Endothelial cell of umbilical vein (primary cell): ENCODE measurements at places on chromosomes 7 and 10.

GRCh38 chr7:101099969-101100781, 14.9 kb downstream of the TRIM56 start:
- peak; percentile 97 for DNase-seq

- DNase-seq = no peak
These were observed 2.3 kb downstream of the ZNF282 start for GRCh38 chr7:149197675-149198074.

GRCh38 chr10:111129363-111129762, 52.5 kb downstream of the ADRA2A start:
- DNase-seq = no peak

- no peak for DNase-seq
These were observed 684.9 kb upstream of the CELF2 start for GRCh38 chr10:10332786-10333185.

DNA sequence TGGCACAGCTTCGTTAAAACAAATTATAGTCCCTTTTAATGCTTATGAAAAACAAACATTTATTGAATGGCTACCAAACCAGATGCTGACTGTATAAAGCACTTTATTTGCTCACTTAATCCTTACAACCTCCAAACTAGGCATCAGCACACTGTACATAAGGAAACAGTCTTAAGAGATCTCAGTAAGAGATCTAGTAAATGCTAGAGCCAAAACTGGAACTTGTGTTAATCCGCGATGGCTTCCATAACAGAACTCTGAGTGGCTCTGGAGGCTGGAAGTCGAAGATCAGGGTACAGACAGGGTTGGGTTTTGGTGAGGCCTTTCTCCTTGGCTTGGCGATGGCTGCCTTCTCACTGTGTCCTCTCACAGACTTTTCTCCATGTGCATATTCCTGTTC, 27.0 kb downstream of the PDZD8 start:
- DNase-seq = no peak

GRCh38 chr10:4939224-4940072, 23.8 kb upstream of the AKR1C1 start:
- DNase-seq = no peak

DNA sequence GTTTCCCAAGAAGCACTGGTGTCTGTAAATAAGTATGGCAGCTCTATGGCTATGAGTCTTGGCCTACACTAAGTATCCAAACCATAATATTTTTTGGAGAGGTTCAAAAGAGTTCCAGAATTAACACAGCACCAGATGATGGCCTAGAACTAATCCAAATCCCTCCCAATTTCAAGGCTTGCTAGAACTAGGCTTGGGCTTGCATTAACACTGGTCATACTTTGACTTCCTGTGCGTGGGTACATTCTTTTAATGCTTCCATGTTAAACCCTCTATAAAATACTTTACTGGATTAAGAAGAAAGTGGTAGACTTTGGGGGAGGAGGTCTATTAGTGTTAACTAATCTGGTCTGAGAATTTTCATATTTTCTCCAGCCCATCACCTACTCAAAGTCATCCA, 3.1 kb downstream of the AASS start:
- DNase-seq = no peak

DNA sequence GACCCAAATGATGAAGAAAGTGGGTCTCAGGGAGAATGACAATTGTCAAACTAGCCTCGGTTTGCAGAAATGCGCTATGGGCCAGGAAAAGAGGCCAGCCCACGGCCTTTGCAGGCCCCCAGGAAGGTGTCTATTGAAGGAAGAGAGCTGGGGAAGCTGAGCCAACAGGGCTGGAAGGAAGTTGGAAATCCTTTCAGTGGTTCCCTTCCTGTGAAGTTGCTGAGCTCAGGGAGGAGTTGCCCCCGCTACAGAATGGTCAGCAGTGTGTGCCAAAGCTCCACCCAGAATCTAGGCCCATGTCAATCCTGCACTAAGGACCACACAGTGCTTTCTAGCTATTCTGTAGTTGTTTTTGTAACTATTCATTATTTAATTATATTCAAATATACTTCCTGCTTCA, 91.6 kb upstream of the ANLN start:
- no peak for DNase-seq

DNA sequence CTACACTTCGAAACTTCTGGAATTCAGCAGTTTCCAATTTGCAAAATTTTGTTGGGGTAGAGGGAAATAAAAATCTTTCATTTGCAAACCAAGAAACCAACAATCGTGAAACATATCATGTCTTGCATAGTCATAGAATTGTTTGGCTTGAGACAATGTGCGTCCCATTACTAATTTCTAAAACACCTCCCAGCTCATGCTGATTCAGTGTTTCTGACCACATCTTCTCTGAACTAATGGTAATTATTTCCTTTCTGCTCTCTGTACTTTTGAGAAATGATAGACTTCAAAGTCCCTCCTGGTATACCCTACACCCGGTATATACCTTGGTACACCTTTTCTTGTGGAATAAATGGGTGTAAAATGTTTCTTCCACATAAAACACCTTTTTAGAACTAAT, 41.8 kb upstream of the TSPAN13 start:
- DNase-seq = no peak

GRCh38 chr7:113945018-113945938, 26.5 kb upstream of the PPP1R3A start:
- DNase-seq = no peak

GRCh38 chr7:101972627-101973026, 155.2 kb downstream of the CUX1 start:
- no peak for DNase-seq

DNA sequence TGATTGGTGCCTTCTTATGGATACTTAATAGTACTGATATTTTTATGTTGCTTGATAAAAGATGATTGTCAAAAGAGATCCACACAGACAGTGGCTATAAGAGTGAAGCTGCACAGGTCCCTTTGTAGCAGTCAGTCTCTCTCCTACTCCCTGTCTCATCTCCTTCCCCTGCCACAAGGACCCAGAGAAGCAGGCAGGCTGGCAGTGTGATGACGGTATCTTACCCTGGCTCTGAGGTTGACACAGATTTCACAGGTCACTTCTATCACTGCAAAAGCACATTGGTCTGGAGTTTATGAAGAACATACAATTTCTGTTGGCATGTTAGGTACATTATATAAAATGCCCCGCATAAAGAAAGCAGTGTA, 64.4 kb upstream of the AHR start:
- DNase-seq = no peak

- DNase-seq = peak; percentile 78
These were observed 66.3 kb upstream of the KLF6 start for GRCh38 chr10:3850999-3851937.

GRCh38 chr10:123517901-123518300, 148.3 kb upstream of the GPR26 start:
- no peak for DNase-seq

GRCh38 chr10:15123749-15124184, 26.6 kb downstream of the RPP38 start:
- peak; percentile 66 for DNase-seq

DNA sequence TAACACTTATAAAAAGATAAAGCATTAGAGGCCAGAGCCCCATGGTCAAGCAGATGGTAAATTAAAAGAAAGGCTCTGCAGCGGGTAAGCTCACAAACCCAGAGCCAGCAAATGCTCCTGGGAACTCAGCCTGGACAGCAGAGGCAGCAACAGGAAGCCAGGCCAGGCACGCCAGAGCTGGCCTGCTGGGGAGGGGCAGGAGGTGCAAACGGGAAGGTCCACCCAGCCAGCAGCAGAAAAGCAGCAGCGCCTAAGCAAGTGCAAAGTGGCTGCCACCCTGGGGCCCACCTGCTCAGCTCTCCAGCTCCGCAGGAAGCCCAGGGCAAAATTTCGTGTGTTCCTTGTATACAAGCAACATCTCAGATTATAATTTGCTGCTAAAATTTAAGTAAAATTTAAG, 82.7 kb upstream of the GPR22 start:
- peak; percentile 78 for DNase-seq

GRCh38 chr7:37674531-37674930, 9.0 kb upstream of the GPR141 start:
- DNase-seq = no peak
